ENCODE measurements at places on chromosomes 6 and 20.
A peak's percentile ranks its signal among the peaks of the same experiment; 100 is the strongest.

DNA sequence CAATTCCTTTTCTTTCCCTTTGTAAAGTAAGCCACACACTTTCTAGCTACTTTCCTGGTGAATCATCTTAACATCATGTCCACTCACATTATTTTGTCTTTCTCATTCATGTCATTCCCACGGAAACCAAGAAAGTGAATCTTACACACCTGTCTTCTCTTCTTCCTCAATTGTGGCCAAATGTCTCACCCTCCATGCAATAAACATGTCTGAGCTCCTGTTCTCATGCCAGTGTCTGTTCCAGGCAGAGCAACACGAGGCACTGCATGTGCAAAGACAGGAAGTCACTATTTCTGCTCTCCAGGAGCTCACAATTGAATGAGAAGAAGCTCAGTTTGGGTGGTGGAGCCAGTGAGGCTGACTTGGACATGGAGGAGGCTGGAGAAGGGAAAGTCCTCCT lies 29.0 kb upstream of the TMEM244 start:
- DNase-seq = no peak

DNA sequence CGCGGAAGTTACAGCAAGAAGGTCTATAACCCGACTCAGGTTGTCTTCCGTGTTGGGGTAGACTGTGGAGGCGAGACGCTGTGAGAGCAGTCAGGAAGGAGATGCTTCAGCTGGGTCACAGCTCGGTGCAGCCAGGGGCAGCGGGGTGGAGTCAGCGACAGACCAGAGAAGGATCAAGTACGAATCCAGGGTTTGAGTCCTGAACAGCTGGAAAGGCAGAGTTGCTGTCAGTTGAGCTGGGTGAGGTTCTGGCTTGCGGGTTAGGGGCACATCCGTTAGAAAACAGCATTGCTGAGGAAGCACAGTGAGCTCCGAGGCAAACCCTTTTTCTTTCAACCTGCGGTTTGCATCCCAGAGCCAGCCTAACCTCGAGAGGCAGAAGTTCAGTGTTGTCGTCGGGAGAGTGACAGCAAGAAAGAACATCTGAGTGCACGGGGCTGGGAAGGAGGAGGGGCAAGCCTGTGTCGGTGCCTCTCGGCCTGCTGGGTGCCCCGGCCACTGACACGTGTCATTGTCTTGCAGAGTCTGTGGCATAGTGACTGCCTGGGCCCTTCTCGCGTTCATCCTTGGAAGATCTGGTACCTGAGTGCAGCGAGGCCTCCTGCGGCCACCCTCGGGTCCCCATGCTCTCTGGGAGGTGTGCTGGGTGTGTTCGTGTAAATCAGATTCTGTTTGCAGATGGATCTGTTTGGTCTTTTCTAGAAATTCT lies 20.0 kb downstream of the PNLDC1 start:
- DNase-seq = peak; percentile 4

DNA sequence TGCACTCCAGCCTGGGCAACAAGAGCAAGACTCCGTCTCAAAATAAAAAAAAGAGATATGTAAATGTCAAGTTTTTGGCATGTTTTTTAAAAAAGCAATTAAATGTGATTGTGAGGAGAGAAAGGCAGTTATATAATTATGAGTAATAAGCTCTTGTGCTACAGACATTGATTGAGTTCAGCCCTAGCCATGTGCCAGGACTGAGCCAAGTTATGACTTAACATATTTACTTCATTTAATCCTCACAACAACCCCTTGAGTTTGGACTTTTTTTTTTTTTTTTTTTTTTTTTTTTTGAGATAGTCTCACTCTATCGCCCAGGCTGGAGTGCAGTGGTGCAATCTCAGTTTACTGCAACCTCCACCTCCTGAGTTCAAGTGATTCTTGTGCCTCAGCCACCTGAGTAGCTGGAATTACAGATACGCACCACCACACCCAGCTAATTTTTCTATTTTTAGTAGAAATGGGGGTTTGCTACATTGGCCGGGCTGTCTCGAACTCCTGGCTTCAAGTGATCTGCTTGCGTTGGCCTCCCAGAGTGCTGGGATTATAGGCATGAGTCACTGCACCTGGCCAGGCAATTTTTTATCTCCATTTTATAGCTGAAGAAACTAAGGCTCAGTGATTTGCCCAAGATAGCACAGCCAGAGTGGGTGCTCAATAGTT lies 15.0 kb upstream of the CSE1L start:
- DNase-seq = no peak

- DNase-seq = no peak
Observed at GRCh38 chr6:34585108-34585507, 29.0 kb upstream of the SPDEF start.

DNA sequence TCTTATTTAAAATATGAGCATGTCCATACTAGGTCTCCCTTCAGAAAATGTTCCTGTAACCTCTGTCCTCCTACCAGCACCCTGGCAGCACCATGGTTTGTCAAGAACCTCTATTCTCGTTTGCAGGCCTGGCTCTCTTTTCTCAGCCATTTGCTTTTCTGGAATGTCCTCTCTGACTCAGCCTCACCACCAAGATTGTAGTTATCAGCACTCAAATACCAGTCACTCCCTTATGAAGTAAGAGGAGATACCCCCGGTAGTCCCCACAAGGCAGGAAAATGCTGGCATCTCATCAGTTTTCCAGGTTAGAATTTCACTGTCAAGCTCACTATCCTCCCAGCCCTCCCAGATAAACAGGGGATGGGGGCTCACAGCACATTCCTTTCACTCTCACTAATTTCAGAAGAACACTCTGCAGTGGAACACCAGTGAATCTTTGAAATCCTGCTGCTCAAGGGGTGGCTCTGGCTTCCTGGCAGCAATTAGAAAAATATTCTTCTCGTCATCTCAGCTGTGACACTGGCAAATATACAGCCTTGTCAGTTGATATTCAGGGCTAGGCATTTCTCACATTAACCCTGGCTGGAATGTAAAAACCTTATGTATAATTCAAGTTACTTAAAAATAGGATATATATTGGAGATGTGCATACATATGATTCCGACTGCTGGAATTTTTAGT lies 129.2 kb downstream of the TBX18 start:
- DNase-seq = no peak
